ENCODE measurements at places on chromosomes 11 and 22.

DNA sequence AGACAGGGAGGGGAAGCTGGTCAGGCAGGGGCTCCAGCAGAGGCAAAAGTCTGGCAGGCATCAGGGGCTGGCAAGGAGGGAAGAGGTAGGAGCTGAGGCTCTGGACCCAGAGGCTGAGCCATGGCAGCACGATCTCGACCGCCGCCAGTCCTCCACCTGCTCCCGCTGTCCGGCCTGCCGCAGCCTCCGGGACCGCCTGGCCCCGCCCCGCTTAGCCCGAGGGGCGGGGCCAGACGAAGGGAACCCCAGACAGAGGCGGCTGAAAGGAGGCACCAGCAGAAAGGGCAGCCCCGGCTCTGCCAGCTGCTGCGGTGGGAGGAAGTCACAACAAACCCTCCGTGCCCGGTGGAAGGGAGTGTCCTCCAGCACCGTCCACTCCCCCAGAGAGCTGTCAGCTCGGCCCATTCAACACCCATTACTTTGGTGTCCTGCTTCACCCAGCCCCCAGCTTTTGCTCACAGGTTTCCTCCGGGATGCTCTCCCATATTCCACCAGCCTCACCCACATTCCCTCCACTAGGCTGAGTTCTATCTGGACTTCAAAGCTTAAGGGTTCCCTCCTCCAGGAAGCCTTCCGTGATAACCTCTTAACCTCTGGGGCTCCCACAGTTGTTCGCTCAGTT, at the start of gene MFNG:
MFNG (minus strand) TSS at position 161 of the 622 bp plus-strand sequence. CDS start 207 bp downstream, outside the sequence.
- peak; percentile 28 for DNase-seq

GRCh38 chr22:46593211-46593681, 26.9 kb upstream of the GRAMD4 start:
- DNase-seq: no peak

DNA sequence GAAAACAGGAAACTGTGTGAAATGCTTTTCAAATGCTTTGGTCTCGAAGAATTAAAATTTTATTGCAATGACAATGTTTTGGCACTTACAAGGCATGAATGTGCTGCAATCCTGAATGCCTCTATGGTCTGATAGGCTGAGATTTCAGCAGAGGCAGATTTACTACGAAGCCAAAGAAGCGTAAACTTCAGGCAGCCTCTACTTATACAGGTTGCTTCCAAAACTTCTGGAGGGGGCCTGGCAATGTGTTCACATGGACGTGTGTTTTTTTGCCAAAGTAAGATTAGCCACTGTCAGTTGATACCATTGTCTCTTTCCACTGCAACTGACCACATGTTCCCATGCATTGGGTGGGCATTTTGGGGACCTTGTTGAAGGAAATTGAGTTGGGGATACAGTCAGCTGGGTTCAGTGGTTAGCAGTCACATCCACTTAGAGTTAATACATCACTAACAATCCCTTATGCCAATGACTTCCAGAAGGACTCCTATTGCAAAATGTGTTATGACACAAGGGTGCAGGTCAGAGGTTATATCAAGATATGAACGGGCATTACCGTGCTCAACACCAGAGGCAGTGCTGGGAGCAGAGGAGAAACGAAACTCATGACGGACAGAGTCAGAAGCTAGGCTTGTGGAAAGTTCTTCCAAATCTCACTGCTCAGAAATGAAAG, 48.8 kb downstream of the ABTB2 start:
- DNase-seq: no peak

DNA sequence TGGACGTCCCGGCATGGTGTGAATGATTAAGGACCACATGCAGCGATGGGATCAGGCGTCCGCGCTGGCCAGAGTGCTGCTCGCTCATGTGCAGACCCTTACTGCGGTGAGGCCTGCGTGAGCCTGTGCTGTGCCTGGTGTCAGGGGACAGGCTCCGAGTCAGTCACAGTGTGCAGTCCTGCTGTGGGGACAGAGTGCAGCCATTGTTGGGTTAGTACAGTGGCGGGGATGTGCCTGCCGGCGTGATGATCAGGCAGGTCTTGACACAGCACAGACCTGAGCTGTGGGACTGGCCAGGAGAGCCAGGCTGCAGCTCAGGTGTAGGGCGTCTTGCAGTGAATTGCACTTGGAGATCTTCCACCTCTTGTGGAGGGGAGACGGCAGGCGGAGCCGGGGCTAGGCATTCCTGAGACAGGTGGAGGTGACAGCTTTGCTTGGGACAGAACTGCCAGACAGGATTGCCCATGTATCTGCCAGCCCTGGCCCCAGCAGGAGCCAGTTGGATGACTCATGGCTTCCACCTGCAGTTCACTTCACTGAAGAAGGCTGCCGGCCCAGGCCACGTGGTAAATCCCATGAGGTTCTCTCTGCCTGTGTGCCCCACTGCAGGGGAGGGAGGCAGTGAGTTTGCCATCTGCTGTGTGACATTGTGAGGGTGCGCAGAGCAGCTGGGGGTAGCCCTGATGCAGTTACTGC, 17.3 kb downstream of the TRMU start:
- DNase-seq: no peak

GRCh38 chr11:128921793-128922192, 20.9 kb downstream of the TP53AIP1 start:
- DNase-seq: no peak

DNA sequence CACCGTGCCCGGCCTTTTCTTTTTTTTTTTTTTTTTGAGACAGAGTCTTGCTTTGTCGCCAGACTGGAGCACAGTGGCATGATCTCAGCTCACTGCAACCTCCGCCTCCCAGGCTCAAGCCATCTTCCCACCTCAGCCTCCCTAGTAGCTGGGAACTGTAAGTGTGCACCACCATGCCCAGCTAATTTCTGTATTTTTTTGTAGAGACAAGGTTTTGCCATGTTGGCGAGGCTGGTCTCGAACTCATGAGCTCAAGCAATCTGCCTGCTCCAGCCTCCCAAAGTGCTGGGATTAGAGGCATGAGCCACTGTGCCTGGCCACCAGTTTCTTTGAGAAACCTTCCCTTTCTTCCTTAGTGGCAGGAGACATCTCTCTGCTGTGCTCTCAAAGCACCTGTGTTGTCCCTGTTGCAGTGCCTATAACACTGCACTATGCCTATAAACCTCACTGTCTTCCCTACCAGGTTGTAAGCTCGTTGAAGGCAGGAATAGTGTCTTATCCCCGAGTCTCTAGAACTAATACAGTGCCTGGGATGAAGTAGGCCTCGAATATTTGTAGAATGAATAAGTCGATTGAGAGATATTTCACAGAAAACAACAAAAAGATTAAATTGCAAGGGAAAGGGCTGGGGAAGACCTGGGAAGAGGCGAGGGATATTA, 13.7 kb downstream of the TAGLN start:
- DNase-seq: no peak

GRCh38 chr22:44429941-44430587, 68.0 kb downstream of the RTL6 start:
- DNase-seq: no peak

- no peak for DNase-seq
Observed at GRCh38 chr22:32674925-32675825, 126.3 kb upstream of the TIMP3 start.

GRCh38 chr11:11807811-11808782, 33.7 kb upstream of the USP47 start:
- no peak for DNase-seq

- DNase-seq: no peak
Observed at GRCh38 chr11:120197251-120197891, 13.5 kb upstream of the OAF start.

DNA sequence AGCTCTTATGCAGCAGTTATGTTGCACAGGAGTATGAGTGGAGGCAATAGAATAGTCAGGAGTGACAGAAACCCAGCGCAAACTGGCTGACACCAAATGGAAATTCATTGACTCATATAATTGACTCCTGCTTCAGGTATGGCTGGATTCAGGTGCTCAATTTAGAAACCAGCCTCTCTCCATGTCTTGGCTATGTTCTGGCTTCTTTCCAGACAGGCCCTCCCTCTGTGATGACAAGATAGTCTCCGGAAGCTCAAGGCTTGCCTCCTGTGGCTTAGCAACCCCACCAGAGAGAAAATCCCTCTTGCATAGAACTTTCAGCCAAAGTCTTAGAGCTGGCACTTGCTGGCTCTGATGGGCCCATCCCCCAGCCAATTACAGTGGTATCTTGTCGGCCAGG, 28.1 kb upstream of the MN1 start:
- DNase-seq: no peak

- DNase-seq: no peak
Observed at GRCh38 chr11:18790883-18791206, 753 bp downstream of the PTPN5 start.

GRCh38 chr11:124483422-124483821, 37.9 kb upstream of the OR8B8 start:
- DNase-seq: no peak

- no peak for DNase-seq
Observed at GRCh38 chr11:77908835-77909234, 85.6 kb downstream of the INTS4 start.

Data from anterior cingulate cortex (tissue), 58 donors.